ENCODE measurements at places on chromosomes 6 and 20.

DNA sequence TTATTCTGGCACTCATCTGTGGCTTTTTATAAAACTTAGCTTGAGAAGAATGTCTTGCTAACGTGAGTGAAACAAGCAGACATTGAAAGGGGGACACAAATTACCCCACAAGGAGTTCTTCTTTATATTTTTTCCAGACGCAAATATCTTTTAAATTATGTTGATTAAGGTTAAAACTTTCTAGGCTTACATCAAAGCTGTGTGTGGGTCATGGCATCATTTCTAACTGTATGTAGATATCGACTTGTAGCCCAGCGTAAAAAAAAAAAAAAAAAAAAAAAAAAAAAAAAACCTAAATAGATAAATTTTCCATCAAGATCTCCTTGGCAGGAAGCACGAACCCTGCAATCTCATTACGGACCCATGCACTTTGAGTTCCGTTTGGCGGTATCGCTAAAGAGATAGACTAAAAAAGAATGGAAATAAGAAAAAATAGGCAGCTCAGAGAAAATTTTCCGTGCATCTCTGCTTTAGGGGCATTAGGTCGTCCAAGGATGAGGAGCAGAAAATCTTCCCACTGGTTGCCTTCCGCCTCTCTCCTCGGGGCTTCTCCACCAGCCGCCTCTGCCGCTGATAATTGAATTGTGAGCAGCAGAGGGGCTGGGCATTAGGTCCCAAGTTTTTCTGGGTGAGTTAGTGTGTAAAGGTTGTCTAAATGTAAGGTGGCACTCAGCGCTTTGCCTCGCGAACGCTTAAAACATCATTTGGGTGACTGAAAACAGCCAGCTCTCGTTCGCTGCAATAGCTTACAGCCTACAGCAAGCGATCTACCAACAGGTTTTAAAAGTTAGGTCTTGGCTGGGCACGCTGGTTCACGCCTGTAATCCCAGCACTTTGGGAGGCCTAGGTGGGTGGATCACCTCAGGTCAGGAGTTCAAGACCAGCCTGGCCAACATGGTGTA is 194.0 kb downstream of the TRIM27 start:
- DNase-seq, result no peak

DNA sequence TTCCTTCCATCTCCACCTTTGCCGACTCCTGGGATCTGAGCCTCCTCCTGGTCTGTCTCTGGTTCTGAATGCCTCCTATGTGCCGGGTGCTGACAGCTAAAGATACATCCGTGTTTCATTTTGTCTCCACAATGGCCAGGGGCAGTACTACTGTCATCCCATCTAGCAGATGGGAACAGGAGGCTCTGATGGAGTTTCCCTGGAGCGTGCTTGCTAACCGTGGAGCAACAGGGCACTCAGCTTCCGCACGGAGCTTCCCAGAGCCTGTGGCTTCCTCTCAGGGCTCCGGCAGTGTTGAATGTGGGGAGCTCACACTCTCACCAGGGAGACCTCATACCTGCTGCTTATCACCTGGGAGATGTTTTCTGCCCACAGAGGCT is 11.9 kb upstream of the NPBWR2 start:
- no peak for DNase-seq

DNA sequence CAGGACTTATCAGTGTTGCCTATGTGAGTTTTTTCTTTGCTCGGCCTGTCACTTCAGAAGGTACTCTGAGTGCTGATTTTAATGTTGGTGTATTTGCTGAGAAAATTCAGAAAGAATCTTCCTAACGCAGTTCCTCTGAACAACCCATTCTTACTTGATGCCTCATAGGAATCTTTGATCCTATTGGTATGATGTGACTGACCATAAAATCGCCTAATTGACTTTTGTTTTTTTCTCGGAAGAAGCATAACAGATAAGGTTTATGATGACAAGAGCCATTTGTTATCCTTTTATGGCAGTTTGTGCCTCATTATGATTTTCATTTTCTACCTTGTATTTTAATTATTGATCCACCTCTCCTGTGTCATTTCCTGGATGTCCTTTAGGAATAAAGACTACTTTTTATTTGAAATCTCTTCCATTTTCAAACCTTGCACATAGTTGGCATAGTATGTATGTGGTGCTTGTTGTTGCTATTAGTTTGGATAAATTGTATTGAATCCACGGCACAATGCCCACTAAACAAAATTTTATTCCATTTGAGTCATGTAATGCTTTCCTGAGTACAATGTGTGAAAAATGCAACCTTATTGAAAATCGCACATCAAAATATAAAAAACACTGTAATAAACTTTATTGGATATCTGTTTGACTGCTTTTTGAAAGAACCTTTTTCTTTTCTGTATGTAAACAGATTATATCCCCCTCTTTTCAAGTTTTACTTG is 37.3 kb downstream of the LRRC1 start:
- no peak for DNase-seq

DNA sequence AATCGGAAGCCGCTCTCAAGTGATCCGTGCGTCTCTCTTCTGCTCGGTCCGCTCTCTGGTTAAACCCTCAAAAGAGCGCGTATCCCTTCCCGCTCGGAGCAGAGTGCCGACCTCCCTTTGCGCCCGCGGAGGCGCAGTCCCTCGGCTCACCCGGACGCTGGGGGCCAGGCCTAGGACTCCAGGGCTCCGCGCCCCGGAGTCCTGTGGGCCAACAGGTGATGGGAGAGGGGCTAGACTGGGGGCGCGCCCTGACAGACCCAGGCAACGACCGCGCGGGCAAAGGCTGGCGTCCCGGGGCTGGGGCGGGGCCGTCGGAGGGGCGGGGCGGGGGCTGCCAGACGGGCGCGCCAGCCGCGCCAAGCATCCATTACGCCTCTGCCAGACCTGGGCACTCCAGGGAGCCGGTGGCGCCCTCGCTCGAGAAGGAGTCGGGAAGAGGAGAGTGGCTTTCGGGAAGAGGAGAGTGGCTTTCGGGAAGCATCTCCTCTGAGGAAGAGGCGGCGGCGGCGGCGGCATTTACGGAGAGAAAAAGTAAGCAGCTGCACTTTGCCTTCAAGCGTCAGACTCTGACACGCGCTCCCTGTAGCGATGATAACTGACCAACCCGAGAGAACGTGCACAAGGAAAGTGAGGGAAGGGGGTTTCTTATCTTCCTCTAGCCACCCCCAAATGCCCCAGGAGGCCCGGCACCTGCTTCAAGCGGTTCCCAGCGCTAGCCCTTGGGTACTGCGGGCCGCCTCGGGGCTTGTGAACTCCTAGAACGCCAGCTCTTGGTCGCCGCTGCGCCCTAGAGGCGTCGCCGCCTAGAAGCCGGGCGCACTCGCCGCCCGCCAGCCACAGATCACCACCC is 2.6 kb downstream of the EPHA7 start:
- DNase-seq, result no peak

DNA sequence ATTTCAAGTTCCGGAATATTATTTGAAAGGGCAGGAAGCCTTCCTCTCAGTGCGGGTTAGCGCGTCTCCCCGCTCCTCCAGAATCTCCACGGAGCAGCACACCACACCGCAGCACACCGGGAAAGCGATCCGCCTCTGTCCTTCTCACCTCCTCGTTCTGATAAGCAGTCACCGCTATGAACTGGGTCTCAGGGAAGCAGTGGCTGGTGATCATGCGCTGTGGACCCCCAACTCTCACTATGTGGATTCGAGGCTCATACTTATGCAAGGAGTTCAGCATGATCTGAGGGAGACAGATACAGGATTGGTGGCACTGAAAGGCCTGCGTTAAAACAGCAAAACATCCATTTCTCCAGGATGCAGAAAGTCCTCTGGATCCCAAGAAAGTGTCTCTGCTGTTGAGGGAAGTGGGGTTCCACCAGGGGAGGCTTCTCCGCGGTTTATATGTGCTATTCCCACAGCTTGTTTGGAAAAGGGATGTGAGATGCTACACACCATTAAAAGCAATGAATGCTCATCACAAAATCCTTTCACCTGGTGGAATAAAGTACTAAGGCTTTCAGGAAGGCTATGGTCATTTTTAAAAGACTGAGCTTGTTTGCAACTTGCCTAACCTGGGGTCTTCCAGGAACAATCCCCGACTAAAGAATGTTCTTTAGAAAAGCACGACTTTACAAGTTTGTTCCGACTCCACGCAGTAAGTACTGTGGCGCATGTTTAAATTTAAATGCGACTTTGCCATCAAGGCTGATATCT is 1.9 kb downstream of the TBXT start:
- DNase-seq, result no peak

DNA sequence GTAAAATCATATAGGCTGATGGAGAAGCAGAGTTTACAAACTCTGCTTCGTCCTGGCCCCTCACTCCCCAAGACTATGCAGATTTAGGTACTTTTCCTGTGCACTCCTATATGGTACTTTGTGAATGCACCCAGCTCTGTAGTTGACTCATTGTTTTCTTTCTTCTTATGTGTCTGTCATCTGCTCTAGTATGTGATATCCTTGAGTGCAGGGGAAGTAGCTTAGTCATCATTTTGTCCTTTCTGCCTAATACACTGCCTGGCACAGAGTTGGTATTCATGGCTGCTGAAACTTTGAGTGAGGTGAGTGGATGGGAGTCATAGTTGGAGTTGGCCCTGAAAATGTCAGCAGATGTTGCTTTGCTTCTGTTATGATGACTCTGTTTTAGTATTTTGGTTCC is 222.6 kb downstream of the RNF144B start:
- DNase-seq, result no peak

DNA sequence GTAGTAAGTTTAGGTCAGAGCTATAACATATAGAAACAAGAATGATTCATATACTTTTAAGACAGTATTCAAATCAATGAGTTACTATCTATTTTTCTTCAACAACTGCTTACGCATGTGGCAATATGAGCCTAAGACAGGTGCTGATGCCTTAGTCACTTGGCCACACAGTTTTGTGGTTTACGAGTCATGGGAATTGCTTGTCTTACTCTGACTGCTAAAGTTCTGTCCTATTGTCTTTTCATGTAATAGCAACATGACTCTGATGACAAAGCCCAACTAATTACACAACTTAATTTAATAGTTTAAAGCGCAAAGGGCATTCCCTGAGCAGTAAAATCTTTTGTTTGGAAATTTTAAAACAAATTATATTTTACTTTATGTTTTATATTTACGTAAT is 159.3 kb upstream of the CENPW start:
- peak; percentile 70 for DNase-seq

DNA sequence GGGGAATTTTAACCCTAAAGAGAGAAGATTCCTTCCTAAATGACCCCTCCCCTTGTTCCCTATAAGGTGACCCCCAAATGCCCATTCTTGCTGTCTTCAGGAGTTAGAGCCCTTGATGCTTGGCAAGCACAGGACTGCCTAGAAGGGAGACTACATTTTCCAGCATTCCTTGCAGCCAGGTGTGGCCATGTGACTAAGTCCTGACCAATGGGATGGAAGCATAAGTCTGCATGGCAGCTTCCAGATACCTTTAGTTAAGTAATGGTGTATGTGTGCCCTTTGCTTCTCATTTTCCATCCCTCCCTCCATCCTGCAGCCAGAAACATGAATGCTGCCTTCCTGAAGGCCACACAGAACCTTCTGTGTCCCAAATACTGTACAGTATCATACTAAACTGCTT is 5.5 kb downstream of the BFSP1 start:
- DNase-seq, result no peak

GRCh38 chr6:88650029-88650619 is 313.3 kb downstream of the RNGTT start:
- DNase-seq, result peak; percentile 61

Measured in HFFc6 (cell line).